DMS79 (cell line): ENCODE measurements at places on chromosomes 2 and 18.

DNA sequence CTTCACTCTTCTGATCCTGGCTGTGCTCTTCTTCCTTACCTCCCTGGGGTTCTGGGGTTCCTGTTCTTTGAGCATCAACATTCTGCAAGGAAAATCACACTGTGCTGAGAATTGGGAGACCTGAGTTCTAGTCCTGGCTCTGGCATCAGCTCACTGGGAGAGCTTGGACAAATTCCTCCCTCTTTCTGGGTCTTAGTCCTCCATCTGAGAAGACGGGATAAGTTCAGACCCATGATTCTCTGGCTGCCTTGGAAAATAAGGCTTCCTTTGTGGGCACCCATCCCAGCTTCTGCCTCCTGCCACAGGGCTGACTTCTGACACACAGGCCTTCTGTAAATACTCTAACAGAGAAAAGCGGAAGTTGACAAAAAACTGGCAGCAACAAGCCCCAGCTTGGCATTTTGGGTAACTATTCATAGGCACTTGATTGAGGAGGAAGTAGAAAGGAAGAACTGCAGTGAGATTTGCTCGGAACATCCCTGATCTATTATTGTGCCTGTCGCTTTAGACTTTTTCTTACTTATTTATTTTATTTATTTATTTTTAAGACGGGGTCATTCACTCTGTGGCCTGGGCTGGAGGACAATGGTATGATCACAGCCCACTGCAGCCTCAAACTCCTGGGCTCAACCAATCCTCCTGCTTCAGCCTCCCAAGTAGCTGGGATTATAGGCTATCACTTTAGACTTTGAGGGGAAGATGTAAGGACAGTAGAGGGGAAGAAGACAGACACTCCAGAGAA, 7.9 kb downstream of the PCBP1 start:
- no peak for DNase-seq

GRCh38 chr2:133054297-133054696, 384.3 kb upstream of the LYPD1 start:
- DNase-seq = no peak

- DNase-seq = no peak
Observed at GRCh38 chr18:54528942-54529376, 62.1 kb upstream of the DYNAP start.

DNA sequence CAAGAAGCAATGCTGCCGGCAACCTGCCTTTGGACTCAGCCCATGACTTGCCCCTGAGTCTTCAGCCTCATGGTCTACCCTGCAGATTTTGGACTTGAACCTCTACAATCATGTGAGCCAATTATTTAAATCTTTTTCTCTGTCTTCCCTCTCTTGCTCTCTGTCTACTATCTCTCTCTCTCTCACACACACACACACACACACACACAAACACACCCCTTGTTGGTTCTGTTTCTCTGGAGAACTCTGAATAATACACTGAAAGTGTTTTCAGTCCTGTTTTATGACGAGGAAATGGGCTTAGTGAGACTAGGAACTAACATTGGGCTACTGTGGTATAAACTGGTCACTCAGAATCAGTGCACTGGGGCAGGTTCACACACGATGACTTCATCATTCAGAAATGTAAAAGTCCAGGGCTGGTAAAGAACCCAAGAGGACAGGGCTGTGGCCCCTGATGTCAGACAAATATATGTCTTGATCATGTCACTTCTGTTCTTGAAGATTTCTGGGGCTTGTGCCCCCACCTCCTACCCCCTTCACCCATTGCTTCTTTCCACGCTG, 266.1 kb upstream of the SIX2 start:
- DNase-seq = no peak

DNA sequence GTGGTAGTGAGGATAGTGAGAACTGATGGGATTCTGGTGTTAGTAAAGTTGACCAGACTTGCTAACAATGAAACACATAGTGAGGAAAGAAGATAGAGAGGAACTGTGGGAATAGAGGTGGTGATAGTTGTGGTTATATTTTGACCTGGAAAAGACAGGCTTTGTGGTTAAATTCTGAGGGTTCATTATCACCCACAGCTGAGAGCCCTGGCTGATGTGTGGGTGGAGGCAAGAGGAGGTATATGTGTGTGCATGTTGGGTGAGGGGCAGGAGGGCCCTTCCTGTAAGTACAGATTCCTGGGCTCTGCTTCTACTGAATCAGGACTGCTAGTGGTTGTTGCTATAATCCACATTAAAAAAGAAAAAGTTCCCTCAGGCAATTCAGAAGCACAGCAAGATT, 26.2 kb upstream of the TMEM163 start:
- DNase-seq = no peak

DNA sequence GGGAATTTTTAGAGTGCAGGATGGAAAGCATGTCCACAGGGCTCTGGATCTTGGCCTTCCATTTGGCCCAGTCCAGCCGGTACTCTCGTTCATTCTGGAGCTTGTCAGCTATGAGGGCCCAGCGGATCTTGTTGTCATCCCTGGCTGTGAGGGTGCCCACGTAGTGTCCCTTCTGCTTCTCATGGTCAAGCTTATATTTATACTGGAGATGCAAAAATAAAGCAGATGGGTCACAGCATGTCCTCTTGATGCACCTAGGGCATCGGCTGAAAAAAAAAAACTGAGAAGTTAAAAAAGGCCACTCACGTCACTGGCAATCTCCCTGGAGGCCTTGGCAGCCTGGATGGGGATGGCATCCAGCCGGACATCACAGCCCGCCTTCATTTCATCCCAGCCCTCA, 160.5 kb downstream of the RIF1 start:
- DNase-seq = no peak
